Left ventricle myocardium inferior (tissue), 1 donor: ENCODE measurements at places on chromosomes 13 and 19. TPM values are rescaled to one million over a fixed set of nuclear protein-coding genes. Genes with fewer than 3 reads are reported as not detected.

Gene FUT3
- total RNA-seq = not detected

DNA sequence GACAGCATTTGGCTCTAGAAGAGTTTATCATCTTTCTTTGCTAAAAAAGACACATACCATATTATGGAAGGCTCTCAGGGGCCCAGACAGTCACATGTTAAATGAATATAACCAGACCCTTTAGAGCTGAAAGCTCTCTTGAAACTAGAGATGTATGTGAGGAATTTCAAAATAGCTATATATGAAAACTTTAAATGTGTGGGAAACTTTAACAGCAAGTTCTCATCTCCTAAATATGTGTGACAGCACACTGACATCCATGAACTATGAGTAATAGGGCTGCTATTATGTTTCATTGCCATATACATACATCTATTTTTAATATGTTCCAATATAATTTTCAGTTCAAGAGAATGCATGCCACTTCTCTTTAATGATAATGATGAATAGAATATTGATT is 509.5 kb downstream of the GPC6 start:
- H3K4me3 ChIP-seq = no peak overlapping the region
- H3K27ac ChIP-seq = no peak overlapping the region
- H3K4me1 ChIP-seq = peaks cover 2% of the 10 kb centered on the region
- H3K27me3 ChIP-seq = no peaks in the 10 kb centered on the region
- no peak for DNase-seq
- no peaks in the 10 kb centered on the region for H3K36me3 ChIP-seq

GRCh38 chr19:32397671-32398101 is 7.9 kb upstream of the DPY19L3 start:
- no peaks in the 10 kb centered on the region for H3K36me3 ChIP-seq
- H3K27ac ChIP-seq = no peak overlapping the region
- H3K4me1 ChIP-seq = peaks cover 9% of the 10 kb centered on the region
- H3K4me3 ChIP-seq = no peak overlapping the region
- no peak for DNase-seq

Gene SLC25A41
- total RNA-seq = 0.16 TPM

GRCh38 chr13:106918557-106918860 is 350.6 kb upstream of the ARGLU1 start:
- H3K36me3 ChIP-seq = no peaks in the 10 kb centered on the region
- H3K4me3 ChIP-seq = peak overlapping the region; percentile 67
- DNase-seq = no peak
- H3K27me3 ChIP-seq = peaks cover 13% of the 10 kb centered on the region
- H3K4me1 ChIP-seq = peaks cover 27% of the 10 kb centered on the region
- H3K27ac ChIP-seq = peak overlapping the region; percentile 91

Gene PDX1
- not detected for total RNA-seq

Gene LIM2
- not detected for total RNA-seq

GRCh38 chr19:12090807-12091206 is 26.3 kb downstream of the ZNF844 start:
- no peak overlapping the region for H3K4me3 ChIP-seq
- H3K27me3 ChIP-seq = no peaks in the 10 kb centered on the region
- peak; percentile 57 for DNase-seq
- H3K36me3 ChIP-seq = no peaks in the 10 kb centered on the region
- peaks cover 24% of the 10 kb centered on the region for H3K4me1 ChIP-seq

Gene ZNF780A
- total RNA-seq = 10.3 TPM

Gene LRG1
- total RNA-seq = 0.41 TPM

Gene LHFPL6
- total RNA-seq = 51.4 TPM
